ENCODE measurements at places on chromosomes 3 and 15.

DNA sequence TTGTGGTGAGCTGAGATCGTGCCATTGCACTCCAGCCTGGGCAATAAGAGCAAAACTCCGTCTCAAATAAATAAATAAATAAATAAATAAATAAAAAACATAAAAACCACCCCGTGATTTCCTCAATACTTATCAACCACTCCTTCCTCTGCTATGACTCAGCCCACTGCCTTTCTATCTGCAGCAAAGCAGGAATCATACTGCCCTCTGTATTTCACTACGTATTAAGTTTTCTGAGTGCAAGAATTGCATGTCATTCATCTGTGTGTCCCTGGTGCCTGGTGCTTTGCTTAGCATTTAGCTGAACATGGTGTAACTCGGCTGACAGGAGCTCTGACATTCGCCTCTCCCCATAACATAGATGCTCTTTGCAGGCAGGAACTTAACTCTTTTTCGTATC lies 7.1 kb downstream of the LSG1 start:
- DNase-seq = no peak

DNA sequence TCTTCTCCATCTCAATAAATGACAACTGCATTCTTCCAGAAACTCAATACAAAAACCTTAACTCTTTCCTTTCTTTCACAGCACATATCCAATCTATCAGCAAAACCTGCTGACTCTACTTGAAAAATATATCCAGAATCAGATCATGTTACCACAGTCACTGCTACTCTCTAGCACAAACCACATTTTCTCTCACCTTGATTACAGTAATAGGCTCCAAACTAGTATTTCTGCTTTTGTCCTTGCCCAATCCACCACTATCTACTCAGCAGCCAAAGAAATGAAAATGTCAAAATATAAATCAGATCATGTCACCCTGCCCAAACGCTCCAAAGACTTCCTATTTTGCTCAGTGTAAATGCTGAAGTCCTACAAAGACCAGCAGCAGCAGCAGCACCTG lies 15.2 kb downstream of the TMCC1 start:
- DNase-seq = no peak

- DNase-seq = no peak
These were observed 348.3 kb upstream of the TMCO5A start for GRCh38 chr15:37586011-37586583.

- peak; percentile 36 for DNase-seq
These were observed 19.4 kb upstream of the PLXNA1 start for GRCh38 chr3:126963261-126964190.

DNA sequence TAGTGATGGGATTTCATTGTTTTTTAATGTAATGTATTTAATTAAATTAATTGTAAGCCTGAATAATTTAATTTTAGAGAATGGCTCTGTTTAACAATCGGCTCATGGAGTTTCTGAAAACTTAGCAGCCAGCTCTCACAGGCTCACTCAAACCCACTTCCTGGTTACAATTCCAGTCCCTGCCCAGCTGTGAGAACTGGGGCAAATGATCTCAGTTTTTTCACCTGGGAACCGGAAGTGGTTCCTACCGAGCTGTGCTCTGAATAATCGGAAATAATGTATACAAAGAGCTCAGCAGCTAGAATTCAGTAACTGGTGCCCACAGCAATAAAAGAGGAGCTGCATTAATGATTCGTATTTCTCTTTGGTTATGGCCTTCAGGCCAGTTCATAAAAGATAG lies 244.3 kb upstream of the MCTP2 start:
- no peak for DNase-seq

- DNase-seq = no peak
These were observed 53.4 kb downstream of the DENND4A start for GRCh38 chr15:65738649-65739048.

GRCh38 chr3:19734453-19734852 lies 199.6 kb downstream of the EFHB start:
- DNase-seq = no peak

- DNase-seq = no peak
These were observed 723.9 kb upstream of the ALCAM start for GRCh38 chr3:104642827-104643226.

GRCh38 chr15:34358948-34359347 lies 8.0 kb downstream of the LPCAT4 start:
- no peak for DNase-seq

GRCh38 chr3:39531066-39531465 lies 63.6 kb downstream of the MOBP start:
- no peak for DNase-seq

DNA sequence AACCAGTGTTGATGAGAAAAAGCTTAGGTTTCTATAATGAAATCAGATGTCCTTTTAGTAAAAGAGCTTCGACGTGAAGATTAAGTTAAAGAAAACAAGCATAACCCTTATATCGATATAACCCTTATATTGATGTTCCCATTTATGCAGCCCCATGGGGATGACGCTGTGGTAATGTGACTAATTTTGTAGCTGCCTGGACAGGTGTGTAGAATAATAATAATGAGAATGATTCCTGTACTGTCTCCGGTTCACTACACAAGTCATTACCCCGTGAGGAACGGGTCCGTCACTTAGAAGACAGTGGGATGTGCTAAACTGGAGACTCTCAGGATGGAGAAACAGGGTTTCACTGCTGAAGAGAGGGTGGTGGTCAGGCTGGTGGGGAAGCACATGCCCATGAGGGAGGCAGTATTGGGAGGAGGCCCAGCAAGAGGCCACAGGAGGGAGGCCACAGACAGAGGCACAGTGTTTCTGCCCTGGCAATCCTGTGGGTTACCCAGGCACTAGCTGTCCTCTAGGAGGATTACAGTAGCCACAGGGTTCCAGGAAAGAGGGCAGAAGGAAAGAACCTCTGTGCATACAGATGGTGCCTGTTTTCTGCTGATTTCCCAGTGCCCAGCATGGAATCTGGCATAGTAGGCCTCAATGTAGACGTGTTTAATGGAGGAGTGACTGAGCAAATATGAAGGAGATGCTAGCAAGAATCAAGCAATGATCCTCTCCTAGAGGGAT lies 191.1 kb upstream of the TSC22D2 start:
- no peak for DNase-seq

DNA sequence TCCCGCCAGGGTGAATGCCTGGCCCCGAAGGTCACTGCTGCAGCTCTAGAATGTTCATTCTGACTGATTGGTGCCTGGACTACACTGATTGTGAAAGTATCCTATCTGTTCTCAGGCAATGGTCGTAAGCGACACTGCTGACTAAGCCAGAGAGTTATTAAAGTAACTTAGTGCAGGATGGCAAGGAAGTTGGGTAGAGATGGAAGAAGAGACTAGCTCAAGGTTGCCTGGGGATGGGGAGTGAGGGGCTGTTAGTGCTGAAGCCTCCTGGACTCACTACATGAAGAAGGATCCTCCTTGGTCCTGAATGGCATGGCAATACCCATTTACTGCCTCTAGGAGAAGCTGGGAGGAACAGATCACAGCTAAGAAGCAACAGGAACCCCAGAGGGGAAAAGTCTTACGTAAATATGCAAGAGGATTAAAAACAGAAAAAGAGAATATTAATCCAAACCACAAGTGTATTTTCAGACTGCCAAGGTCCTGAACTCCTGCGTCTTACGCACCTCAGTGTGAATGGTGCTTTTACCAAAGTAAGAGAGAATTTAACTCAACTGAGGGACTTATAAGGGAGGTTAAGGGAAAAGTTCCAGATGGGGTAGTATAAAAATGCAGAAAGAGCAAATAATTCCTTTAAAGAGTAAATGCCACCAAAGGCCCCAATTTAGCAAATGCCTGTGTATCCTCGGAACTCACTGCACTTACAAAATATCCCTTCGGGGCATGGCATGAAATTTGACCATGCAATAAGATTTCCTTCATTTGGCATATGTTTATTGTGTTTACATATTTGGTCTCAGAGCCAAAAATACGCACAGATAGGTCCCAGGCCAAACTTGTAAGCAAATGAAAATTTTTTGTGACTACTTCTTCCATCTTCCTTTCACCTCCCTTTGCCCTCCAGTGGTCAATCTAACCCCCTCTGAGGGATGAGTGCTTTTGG lies 64.0 kb upstream of the DGKG start:
- no peak for DNase-seq

Data from sciatic nerve (tissue), 2 donors.